ENCODE measurements at places on chromosomes 1 and 21.
A peak's percentile ranks its signal among the peaks of the same experiment; 100 is the strongest.

DNA sequence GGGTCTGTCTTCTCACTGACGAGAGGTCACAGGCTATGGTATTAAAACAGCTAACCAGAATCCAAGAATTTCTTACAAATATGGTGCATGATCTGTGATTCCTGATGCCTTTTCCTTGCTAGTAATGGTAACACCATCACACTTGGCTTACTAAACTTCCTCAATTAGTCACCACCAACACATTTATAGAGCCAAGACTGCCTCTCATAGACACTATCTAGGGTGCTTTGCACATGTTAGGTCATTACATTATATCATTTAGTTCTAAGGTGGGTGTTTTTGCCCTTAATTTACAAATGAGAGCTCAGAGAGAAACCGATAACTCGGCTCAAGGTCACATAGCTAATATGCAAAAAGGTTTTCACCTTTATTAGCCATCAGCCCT, 8.7 kb downstream of the KIF21B start:
- DNase-seq, result no peak

DNA sequence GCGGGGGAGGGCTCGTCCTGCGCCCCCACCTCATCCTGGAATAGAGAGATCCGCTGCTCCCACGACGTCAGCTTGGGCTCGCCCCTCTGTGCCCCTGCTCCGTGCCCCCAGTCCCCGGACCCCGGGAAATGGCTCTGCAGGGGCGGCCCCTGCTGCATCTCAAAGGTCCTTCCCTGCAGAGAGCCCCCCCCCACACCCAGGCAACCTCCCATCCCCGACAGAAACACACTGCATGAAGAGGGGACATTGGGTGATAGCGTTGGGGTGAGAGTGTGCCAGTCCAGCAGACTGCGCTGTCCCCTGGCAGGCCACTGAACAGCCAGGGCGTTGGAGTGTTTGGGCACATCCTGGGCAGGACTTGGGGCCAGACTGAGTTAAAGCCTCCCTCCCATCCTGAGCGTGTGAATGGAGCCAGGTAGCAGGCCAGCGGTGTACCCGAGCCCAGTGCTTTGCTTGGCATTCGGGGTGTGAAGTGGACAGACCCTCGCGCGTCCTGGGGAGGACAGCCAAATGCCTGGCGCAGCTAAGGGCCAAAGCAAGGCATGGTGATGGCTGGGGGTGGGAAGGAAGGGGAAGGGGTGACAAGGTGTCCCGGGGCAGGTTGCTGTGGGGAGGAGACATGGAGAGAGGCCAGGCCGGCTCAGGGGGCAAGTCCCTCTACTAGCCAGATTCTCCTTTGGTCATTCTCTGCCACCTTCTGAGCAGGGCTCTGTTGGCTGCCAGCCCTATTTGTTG, 633 bp upstream of the ETNK2 start:
- no peak for DNase-seq

- DNase-seq, result no peak
These were observed 12.2 kb upstream of the NEK2 start for GRCh38 chr1:211687462-211688215.

- no peak for DNase-seq
These were observed 1.2 kb downstream of the RUNX3 start for GRCh38 chr1:24928689-24929397.

GRCh38 chr1:157505481-157506272, 46.6 kb downstream of the FCRL5 start:
- peak; percentile 59 for DNase-seq

DNA sequence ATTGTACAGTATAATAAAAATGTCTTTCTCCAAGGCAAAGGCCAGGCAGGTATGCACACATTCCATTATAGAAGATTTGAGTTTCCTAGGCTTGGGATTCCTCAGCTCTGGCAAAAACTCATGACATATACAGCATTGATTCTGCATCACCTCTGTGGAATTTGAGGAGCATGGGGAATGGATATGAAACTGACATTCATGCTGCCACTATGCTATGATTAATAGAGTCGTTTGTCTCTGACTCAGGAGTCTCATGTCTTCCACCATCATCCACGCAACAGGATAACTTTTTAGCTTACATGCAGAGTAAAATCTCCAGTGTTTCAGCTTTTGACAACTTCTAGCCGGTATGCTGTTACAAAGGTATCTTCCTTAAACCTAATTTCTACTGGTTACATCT, 49.8 kb upstream of the ADORA3 start:
- DNase-seq, result no peak

GRCh38 chr1:210627755-210628154, 299.1 kb downstream of the HHAT start:
- DNase-seq, result no peak

DNA sequence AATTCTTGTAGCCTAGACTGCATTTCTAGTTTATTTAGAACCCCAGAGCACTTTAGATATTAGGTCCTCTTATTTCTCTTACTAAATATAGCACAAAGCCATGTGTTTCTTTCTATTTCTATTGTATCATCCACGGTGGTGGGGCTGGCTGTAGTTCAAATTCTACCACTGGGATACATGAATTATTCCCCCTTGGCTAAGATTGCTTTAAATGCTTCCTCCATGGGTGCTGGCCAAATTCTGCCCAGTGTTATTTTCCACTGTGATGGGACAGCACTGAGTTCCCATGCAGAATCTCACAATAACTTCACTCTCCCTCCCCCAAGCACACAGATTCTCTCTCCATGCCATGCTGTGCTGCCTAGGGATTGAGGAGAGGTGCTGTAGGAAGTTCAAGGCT, 41.5 kb upstream of the GBP6 start:
- no peak for DNase-seq

DNA sequence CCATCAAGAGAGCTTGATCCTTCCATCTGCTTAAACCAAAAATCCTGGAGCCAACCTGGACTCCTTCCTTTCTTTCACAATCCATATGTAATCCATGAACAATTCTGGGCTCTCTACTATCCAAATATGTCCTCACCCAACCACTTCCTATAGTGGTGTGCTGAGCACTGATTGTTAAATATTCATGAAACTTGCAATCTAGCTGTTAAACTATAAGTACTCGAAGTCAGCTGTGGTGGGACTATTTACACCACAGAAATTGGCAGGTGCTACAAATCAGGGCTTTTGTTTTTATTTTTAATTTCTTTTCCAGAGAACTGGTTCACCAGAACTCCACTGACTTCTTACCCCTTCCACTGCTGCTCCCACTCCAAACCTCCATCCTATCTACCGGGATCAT, 57.2 kb upstream of the KCND3 start:
- no peak for DNase-seq
